ENCODE measurements at places on chromosomes 4 and X.

DNA sequence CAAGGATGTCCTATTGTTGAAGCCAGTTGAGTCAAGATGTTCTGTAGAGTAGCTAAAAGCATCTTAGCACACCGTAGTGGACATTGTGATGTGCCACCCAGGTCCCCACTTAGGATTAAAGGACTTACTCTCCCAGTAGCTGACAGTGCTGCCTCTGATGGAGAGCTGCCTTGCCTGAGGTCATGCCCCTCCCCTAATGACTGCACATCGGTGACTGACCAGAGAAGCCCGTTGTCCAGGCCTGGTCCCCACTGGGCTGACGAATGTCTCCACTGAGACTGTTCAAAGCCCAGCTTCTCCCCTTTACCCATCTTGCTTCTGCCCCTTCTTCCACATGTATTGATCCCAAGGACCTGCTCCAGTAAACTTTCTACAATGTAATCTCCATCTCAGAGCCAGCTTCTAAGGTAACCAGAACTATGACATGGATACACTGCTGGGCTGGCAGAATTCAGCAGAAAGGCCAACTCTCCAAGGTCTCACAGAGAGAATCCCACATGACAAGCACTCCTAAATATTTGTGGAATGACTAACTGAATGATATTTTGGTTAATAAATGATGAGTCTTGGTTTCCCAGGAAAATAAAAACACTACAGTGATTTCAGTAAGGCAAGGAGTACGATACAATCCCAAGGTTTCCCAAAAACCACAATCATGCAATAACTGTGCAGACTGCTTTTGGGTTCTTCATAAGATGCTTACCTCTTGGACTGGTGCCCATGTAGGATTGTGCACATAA lies 82.4 kb upstream of the TMEM150C start:
- peak; percentile 9 for DNase-seq

- no peak for DNase-seq
Observed at GRCh38 chr4:178202422-178202821, 760.2 kb upstream of the AGA start.

DNA sequence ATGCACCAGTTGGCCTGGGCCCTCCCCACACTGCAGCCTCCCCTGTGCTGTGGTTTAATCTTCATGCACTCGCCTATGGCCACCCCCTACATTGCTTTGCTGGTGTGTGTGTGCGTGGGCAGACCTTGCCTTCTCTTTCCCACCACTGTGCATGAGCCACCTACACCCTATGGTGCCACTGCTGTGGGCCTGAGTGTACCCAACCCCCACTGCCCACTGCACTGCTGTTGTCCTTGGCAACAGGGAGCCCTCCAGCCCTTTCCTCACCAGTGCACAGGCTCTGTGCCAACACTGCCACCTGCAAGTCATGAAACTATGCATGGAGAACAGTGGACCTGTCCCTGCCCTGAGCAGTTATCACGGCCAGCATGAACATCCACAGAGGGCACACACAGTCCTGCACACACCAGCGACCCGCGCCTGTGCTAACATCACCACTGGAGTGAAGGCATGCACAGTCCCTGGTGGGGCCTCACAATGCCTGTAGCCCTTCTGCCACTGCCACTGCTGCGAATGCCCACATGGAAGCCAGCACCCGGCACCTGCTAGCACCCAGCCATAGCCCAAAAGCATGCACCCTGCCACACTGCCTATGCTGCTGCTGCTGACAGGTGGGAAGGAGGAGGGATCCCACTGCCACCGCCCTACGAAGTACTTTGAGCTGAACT lies 237.8 kb upstream of the ARSJ start:
- DNase-seq: no peak

GRCh38 chrX:9357518-9358114 lies 107.2 kb upstream of the TBL1X start:
- no peak for DNase-seq

DNA sequence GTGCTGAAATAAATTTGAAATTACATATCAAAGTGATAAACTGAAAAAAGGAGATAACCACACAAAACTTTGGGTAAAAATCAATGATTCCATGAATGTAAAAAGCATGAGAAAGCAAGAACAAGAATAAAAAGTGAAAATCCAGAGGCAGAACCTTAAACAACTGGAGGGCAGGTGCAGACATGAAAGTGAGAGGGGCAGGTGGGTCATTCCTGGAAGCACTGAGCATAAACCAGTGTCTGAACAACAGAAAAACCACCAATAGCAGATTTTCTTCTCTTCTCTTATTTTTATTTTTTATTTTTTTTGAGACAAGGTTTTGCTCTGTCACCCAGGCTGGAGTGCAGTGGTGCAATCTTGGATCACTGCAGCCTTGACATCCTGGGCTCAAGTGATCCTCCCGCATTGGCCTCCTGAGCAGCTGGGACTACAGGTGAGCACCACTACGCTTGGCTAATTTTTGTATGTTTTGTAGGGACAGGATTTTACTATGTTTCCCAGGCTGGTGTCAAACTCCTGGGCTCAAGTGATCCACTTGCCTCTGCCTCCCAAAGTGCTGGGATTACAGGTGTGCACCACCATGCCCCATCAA lies 46.8 kb upstream of the GPR78 start:
- no peak for DNase-seq

Measured in MCF 10A (cell line).